Stimulated activated CD4-positive, alpha-beta T cell treated with anti-CD3 and anti-CD28 coated beads, Interleukin-12 subunit alpha, Interleukin-12 subunit beta, amount 100 ng/mL, for 4 hours (primary cell): ENCODE measurements at places on chromosomes 3 and 15.

DNA sequence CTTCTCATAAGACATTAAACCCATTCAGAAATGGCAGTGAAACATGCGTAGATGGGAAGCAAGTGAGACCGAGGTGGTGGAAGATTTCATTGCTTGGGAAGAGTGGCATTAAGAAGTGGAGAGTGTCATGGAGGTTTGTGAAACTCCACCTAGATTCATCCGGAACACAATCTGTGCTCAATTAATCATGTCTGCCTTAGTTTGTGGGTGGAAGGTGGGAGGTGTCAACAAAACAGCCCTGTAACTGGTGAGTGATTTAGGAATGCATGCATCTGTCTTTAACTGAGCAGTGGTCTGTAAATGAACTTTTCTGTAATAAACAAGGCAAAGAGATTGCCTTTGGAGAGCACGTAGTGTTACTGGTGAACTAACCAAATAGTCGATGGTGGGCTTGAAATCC lies 113.7 kb downstream of the WNT5A start:
- no peak for DNase-seq

GRCh38 chr3:155504682-155505081 lies 211.2 kb upstream of the STRIT1 start:
- no peak for DNase-seq

GRCh38 chr3:171371354-171371753 lies 88.9 kb downstream of the TNIK start:
- no peak for DNase-seq

DNA sequence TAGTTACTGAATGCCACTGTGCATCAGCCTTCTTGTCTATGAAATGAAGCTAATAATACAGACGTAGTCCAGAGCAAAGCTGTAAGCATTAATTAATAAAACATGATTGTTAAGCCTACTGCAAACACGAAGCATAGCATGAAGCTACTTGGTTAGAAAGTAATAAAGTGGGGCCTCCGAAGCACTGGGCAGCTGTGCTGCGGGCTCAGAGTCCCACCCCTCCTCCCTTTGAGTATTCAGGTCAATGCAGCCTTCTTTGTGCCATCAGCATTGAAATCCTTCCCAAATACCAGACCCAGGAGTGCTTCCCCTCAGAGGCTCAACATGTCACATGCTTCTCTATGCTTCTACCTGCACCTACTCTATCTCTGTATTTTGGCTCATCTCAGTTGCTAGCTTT lies 1112.6 kb downstream of the IGSF11 start:
- no peak for DNase-seq

DNA sequence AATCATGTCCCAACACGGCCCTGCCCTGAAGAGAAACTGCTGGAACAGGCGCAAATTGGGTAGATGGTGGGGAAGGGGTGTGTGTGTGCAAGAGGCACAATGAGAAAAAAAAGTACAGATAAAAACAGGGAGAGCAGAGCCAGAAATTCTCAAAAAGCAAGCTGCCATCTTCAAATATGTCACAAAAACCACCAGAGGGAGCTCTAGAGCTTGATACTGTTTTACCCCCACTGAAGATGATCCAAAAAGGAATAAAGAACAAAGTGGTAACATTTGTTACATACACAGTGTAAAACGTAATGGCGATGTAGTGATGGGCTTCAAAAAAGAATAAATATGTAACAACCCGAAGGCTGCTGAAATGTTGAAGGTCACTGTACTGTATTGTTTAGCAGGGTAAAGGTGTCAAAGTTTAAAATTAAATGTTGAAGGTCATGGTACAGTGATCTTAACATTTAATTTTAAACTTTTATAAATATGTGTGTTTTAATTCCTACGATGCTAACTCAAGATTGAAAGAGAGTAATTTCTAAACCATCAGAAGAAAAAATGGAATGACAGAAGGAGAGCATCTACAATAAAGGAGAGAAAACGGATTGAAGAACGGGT lies 6.0 kb downstream of the SNRPA1 start:
- no peak for DNase-seq
